Stimulated activated CD4-positive, alpha-beta T cell treated with anti-CD3 and anti-CD28 coated beads, Interleukin-4, amount 100 ng/mL, for 1 hour (primary cell): ENCODE measurements at places on chromosomes 5 and 9.

GRCh38 chr5:140186267-140186671, 11.3 kb downstream of the CYSTM1 start:
- DNase-seq: no peak

GRCh38 chr9:131393622-131394463, at the start of gene PRRC2B:
Gene PRRC2B (plus strand): TSS chr9:131394086. CDS start chr9:131430145, 36,059 bp downstream.
- peak; percentile 89 for DNase-seq

- DNase-seq: no peak
These were observed 17.9 kb downstream of the MRNIP start for GRCh38 chr5:179840766-179841165.

- DNase-seq: no peak
These were observed 913.1 kb downstream of the EFNA5 start for GRCh38 chr5:106757672-106758071.

DNA sequence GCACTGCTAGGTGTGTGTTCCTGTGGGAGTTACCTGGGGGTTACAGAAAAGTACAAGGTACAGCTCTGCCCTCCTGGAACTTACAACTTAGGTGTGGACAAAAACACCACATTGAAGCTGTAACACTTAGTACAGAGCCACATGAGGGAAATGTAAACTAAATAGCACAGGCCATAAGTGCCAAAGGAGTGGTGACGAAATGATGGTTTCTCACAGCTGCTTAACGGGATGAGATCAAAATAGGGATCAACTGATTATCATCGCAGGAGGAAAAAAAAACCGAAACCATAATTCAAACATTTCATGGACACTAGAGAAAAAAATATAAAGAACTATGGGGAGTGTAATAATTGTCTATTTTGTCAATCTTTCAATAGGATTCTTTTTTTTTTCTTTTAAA, 5.9 kb downstream of the LIX1 start:
- no peak for DNase-seq

- no peak for DNase-seq
These were observed 13.3 kb downstream of the PDGFRB start for GRCh38 chr5:150142185-150142958.

- DNase-seq: no peak
These were observed at the start of gene HTR1A for GRCh38 chr5:63962279-63962678. Gene HTR1A (minus strand): TSS chr5:63962445. CDS start chr5:63961719, 726 bp downstream.

- no peak for DNase-seq
These were observed 3.9 kb downstream of the ENHO start for GRCh38 chr9:34518896-34519295.

DNA sequence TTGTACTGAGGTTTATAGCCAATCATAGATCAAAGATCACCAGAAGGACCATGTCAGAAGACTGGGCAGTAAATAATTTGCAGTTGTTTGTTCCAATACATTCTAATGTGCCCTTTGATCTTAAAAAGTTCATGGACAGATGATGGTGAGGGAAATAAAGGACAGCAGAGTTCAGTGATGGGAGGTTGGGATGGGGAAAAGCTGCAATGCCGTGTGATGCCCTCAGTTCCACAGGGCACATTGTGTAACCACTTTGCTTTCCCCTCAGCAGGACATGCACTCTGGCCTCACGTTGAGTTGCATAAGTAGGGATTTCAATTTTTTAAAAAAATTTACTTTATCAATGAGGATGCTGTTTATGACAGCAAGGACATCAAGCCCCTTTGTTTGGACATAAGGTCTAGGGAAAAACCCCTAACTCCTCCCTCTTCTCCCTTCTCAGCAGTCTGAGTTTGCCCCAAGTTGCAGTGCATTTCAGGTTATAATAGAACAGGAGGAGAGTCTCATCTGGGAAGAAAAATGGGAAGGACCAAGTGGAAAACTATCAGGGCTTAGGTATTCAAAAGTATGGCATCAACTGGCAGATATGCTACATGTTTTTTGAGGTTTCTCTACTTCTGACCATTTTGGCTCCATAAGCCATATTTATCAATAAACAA, 83.1 kb upstream of the TMED7 start:
- no peak for DNase-seq

GRCh38 chr9:133643978-133644760, 8.0 kb downstream of the DBH start:
- DNase-seq: no peak

DNA sequence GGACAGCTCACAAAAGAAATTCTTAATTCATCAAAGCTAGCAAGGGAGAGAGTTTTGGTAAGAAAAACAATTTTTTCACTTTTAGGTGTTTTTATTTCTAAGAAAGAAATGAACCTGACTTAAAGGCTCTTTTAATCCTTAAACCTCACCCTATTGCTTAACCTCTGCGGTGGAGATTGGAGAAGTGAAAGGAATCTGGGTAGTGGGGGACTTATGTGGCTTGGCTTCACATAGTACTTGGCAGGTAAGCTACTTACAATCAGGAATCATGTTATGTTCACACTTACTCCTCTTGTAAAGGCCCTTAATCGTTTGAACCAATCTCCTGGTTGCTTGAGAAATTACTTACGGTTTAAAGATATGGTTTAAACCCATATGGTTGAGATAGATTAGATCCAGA, 104.8 kb downstream of the ISOC1 start:
- DNase-seq: no peak

GRCh38 chr5:61783481-61783880, 451.4 kb downstream of the ZSWIM6 start:
- DNase-seq: no peak

DNA sequence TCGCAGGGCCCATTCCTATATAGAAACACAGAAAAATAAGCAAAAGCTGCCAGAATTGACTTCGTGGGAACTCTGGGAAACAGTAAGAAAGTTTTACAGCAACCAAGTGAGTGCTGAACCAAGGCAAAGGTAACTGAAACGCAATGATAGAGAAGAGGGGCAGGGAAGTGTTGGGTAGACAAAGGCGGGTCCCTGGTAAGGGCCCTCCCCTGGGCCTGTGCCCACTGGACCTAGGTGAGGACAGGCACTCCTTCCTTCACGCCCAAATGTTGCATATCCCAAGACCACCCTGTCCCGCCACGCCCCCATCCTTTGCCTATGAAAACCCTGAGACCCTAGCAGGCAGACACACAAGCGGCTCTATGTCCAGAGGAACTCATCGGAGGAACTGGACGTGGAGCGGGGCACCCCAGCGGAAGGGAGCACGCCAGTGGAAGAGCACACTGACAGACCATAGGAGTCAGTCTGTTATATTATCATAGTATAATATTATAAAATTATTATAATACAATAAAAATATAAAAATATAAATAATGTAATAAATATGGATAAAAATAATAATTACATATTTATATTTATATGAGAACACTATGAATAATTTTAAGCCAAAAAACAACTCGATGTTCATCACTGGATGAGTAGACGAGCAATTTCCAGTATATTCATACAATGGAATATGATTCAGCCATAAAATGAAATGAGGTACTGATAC, 27.9 kb downstream of the CDKN2A start:
- no peak for DNase-seq

DNA sequence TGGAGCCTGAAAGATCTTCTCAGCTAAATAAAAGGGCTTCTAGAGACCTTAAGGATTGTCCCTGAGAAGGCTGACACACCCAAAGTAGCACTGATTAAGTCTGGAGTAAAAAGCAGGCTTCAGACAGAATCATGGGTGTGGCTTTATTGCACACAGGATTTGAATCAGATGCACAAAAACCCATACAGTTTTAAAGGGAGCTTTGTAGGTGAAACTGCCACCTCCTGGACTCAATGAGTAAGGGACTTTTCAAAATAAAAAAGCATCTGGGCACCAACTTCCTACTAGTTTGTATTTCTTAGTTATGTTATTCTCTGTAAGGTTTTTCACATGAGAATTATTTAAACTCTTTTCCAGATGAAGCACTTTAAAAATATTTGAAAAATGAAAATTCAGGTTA, 129.4 kb downstream of the EDIL3 start:
- no peak for DNase-seq

GRCh38 chr5:82560561-82560960, 282.4 kb upstream of the RPS23 start:
- DNase-seq: no peak

GRCh38 chr5:96577909-96578308, 84.3 kb upstream of the CAST start:
- DNase-seq: no peak

DNA sequence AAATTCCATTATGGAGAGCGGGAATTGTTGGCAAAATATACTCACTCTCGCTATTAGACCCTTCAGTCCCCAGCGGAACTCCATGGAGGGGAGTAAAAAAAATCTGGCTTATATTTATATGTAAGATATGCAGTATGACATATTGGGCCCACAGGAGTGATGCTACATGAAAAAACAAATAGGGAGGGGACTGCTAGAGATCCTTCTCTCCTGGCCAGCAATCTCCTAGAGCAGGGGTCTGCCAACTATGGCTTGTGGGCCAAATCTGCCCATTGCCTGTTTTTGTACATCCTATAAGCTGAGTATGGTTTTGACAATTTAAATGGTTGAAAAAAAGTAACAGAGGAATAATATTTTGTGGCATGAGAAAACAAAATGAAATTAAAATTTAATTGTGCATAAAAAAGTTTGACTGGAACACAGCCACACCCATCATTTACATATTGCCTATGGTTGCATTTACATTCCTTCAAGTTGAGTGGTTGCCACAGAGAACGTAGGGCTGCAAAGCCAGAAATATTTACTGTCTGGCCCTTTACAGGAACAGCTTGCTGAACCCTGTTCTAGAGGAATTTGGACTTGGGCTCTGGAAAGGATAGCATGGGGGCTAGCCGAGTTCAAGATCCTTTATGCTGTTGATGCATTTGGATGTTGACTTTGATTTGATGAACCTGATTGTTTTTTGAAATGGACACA, 197.3 kb upstream of the CLINT1 start:
- DNase-seq: no peak

DNA sequence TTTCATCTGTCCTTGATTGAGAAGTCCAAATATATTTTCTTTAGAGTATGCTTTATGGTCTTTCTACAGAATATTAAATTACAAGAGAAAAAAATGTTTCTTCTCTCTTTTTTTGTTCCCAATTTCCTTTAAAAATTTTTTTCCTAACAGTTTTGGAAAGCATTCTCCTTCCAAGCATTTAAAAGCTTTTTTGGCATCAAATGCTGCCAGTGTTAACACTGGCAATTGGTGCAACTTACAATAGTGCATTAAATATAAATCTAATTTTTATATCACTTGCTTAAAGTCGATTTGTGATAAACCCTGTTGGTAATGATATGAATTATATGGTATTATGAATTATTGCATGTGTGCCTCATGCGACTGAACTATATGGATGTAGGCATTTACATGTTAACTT, 165.9 kb upstream of the ELL2 start:
- DNase-seq: no peak

DNA sequence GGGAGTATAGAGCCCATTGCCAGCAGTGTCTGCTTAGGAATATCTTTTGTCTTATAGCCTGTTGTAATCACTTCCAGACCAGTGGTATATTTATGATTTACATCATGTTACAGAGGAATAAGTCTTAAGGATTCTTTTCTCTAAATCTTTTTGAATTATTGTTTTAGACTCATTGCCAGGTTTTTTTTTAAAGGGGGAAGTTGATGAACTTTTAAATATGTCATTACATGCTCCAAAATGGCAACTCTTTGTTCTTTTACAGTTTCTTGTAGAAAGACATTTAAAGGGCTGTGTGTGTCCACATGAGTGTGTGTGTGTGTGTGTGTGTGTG, 59.4 kb upstream of the NFIB start:
- DNase-seq: no peak

DNA sequence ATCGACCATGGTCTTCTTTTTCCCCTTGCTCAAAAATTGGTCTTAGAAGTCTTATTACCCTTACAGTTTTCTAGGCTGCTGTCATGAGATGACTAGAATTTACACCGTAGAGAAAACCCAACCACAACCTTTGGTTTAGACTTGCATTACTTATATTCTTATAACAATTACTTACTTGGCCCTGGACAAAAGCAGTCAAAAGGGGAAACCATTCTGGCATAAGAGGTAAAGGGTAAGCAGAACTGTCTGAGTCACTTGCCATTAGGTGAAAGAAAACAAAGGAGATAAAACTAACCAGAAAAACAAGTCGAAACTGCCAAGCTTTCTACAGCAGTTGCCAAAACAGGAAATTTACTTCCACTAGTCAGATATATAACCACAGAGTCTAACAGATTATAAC, 17.9 kb downstream of the TMEM245 start:
- no peak for DNase-seq

DNA sequence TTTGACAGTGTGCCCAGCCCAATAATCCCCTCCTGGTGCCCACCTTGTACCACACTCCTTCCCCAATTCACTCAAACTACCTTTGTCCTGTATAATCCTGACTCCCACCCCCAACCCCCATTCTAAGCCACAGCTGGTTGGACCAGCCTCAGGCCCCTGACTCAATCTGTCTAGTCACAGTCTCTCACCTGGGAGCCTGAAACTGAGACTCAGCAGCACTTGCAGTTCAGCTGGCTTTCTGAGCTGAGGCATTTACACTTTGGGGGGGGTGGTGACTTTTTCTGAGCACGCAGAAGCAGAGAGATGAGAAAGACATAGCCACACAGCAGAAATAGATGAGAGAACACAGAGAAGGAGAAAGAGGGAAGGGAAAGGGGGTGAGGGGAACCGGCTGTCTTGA, 247.3 kb downstream of the MAN2A1 start:
- DNase-seq: peak; percentile 22
